Germinal center (tissue), 1 donor: ENCODE measurements at places on chromosomes 16 and 17.

GRCh38 chr16:66848172-66848571 lies 4.0 kb downstream of the CA7 start:
- no peak for DNase-seq

DNA sequence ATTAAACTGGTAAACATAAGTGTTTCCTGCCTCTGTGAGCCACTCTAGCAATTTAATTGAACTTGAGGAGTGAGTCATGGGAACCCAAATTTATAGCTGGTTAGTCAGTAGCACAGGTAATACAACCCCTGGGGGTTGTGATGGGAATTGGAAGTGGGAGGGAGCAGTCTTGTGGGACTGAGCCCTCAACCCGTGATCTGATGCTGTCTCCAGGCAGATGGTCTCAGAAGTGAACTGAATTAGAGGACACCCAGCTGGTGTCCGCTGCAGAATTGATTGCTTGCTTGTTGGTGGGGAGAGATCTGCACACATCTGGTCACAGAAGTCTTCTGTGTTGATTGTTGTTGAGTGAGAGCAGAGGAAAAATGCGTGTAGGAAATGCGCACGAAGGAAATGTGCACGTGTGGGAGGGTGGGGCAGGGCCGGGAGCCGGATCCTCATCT lies 7.7 kb upstream of the ST6GALNAC2 start:
- no peak for DNase-seq

DNA sequence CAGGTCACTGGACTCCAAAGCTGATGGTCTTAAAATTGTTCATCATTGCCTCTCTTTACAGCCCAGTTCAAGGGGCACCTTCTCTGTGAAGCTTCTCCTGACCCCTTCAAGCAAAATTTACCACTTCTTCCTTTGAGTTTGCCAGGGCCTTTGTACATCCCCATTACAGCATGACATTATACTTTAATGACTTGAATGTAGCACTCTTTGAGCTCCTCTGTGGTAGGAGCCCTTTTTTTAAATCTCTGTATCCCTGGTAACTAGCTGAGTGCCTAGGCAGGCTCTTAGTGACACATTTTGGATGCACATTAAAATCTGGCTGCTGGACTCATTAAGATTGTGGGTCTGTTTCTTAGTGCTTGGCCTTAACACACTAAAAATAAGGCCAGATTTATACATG lies 412.1 kb downstream of the CA10 start:
- no peak for DNase-seq

DNA sequence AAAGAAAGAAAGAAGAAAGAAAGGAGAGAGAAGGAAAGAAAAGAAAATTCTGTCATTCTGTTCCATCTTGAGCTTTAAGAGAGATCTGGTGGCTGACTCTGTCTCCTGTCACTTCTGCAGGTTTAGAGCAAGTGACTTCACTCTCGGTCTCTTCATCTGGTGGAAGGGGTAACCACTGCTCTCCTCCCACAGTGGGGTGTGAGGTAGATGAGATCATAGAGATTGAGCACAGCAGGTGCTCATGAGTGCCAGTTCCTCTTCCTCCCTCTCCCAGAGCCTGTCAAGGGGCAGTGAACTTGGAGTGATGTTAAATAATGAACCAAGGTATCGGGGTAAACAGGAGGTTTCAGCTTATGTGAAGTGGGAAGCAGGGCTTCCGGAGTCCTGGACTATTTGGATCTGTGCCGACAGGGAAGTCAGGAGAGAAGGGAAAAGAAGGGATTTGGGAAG lies 47.7 kb downstream of the BEAN1 start:
- peak; percentile 49 for DNase-seq

GRCh38 chr16:77918809-77919707 lies 103.3 kb upstream of the CLEC3A start:
- DNase-seq = no peak

- DNase-seq = peak; percentile 40
These were observed 1.6 kb downstream of the MLLT6 start for GRCh38 chr17:38706505-38707216.

DNA sequence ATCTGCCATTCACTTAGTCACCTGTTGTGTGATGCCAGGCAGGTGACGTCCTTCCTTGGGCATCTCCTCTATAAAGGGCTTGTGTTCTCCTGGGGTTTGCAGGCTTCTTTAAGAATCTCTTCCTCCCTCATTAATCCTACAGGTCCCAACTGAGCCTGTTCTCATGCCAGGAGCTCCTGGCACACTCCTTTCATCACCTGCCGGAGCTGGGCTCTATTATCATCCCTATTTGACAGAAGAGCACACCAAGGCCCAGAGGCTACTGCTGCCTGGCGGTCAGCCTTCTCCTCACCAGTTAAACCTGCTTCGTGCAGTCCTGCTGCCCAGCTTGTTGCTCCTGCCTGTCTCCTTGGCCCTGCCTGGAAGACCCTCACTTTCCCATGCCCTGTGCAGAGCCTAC lies 51.2 kb downstream of the RAI1 start:
- DNase-seq = no peak

DNA sequence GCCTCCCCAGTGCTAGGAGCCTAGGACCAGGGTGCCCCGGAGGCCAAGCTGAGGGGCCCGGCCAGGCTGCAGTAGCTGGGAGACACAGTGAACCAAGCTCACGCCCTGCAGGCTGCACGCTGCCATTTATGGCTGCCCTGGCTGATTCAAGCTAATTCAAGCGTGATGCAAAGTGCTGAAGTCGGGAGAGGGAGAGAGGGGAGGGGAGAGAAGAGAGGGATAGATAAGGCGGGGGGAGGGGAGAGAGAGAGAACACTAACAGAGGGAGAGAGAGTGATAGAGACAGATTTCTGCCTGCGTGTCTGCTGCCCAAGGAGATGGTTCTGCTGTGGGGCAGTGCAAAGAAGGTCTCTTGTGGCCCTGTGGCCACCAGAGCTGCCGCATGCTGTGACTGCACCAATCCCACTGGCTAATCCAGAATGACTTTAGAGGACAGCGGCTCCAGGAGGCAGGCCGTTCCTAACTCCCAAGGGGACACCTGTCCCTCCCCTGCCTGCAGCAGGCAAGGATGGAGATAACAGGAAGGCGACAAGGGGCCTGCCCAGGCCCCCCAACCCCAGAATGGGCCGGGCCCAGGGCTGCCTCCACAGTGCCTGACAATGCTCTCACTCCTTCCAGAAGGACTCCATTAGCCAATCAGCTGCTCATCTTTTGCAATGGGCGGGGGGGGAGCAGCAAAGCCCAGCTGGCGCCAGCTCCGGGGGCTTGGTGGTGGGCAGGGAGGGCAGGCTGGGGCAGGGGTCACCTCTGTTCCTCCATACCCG lies 12.9 kb downstream of the MXRA7 start:
- no peak for DNase-seq

GRCh38 chr16:15776572-15776971 lies 80.3 kb downstream of the MYH11 start:
- no peak for DNase-seq

GRCh38 chr17:82231562-82232321 lies 2.9 kb downstream of the SLC16A3 start:
- DNase-seq = no peak

GRCh38 chr17:16433514-16433913 lies 18.1 kb downstream of the TRPV2 start:
- no peak for DNase-seq
